ENCODE measurements at places on chromosomes 16 and 17.

GRCh38 chr16:68607443-68607842 is 37.7 kb upstream of the CDH3 start:
- DNase-seq, result no peak

- DNase-seq, result no peak
These were observed 5.0 kb downstream of the GCGR start for GRCh38 chr17:81808778-81809555.

GRCh38 chr17:81341516-81342268 is 46.6 kb upstream of the SLC38A10 start:
- no peak for DNase-seq

- no peak for DNase-seq
These were observed 26.2 kb downstream of the IL21R start for GRCh38 chr16:27428026-27428785.

- no peak for DNase-seq
These were observed 20.8 kb downstream of the C17orf67 start for GRCh38 chr17:56812901-56813388.

DNA sequence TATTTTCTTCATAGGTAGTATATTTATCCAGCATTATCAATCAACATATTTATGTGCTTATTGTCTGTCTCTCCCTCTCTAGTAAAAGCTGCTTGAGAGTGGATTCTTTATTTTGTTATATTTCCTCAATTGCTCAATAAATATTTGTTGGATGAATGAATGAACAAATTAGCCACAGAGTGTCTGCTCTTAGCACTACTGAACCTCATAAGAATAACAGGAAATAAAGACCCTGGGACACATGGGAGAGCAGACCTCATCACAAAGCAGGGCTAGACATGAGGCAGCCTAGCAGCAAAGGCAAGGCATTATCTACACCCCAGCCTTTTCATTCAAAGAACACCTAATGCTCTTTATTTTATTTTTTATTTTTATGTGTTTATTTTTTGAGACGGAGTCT is 34.9 kb upstream of the TANC2 start:
- DNase-seq, result no peak

GRCh38 chr16:10282367-10282766 is 100.1 kb upstream of the GRIN2A start:
- no peak for DNase-seq

- no peak for DNase-seq
These were observed 37.4 kb upstream of the LONP2 start for GRCh38 chr16:48206594-48207242.

- DNase-seq, result no peak
These were observed 64.8 kb upstream of the KIFC3 start for GRCh38 chr16:57867000-57867561.

DNA sequence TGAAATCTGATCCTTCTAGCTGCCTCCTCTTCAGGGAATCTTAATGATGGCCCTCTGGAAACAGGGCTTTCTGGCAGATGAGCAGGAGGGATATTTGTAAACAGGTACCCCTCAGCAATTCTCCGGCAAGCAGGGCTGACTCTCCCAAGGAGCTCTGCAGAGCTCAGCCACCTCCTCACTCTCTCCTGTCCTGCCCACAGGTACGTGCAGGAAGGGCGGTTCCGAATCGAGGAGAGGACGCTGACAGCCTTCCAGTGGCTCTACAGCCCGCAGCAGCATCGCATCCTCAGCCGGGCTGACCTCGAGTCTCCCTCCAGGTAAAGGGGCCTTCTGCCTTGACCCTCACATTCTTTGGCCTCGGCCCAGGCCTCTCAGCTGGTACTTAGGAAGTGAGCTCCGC is 20.7 kb upstream of the CCDC92B start:
- no peak for DNase-seq

- DNase-seq, result no peak
These were observed 28.9 kb downstream of the CMIP start for GRCh38 chr16:81473558-81473957.

- no peak for DNase-seq
These were observed 9.5 kb upstream of the AMZ2 start for GRCh38 chr17:68238164-68238870.

DNA sequence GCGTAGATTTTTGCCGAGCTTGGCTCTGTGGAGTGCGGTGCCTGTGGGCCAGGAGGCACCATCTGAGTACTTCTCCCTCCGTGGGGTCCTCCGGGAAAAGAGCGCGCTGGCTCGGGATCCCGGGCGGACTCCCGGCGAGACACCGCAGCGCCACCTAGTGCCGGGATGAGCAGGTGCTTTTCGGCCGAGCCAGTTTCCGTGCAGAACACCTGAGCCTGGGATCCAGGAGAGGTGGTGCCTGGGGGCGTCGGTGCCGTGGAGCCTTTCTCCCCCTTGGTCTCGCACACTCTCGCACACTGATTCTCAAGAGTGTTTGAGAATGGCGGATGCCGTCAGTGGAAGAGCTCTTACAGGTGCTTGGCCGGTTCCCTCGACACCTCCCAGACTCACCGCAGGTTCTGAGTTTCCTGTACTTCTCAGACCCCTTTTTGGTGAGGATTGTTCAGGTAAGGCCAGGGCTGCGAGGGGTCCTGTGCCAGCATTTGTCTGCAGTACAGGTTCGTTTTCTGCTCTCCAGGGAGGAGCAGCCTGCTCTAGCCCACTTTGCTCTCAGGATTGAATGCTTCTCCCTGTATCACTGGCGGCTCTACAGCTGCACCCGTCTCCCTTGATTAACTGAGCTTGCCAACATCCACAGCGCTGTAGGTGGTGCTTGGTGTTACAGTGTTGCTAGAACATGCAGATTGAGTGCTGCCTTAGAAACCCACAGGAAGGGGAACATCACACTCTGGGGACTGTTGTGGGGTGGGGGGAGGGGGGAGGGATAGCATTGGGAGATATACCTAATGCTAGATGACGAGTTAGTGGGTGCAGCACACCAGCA is 23.3 kb downstream of the TBCD start:
- no peak for DNase-seq

GRCh38 chr17:18856570-18856915 is 1.4 kb upstream of the PRPSAP2 start:
- DNase-seq, result no peak

DNA sequence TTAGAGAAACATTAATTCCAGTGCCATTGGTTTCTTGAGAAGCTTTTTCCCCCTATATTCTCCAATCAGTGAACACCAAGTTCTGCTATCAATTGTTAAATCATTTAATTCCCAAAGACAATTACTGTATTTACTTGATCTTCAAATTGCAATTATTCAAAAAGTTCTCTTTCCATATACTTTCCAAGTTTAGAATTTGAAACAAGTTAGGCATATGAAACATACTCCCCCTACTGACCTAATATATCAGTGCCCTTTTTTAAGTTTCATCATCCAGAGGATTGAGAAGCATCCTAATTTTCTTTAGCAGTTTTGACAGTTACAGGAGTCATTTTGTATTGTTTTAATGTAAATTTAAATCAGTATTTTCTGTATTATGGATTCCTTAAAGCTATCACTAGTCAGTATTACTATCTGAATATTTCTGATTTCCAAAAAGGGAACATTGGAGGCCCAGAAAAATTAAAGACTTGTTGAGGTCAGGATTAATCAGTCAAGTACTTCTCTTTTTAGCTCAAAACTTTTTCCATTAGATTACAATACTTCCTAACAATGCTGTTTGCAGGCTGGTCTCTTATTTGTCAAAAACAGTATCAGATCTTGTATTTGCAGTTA is 16.3 kb downstream of the MEIOC start:
- no peak for DNase-seq

DNA sequence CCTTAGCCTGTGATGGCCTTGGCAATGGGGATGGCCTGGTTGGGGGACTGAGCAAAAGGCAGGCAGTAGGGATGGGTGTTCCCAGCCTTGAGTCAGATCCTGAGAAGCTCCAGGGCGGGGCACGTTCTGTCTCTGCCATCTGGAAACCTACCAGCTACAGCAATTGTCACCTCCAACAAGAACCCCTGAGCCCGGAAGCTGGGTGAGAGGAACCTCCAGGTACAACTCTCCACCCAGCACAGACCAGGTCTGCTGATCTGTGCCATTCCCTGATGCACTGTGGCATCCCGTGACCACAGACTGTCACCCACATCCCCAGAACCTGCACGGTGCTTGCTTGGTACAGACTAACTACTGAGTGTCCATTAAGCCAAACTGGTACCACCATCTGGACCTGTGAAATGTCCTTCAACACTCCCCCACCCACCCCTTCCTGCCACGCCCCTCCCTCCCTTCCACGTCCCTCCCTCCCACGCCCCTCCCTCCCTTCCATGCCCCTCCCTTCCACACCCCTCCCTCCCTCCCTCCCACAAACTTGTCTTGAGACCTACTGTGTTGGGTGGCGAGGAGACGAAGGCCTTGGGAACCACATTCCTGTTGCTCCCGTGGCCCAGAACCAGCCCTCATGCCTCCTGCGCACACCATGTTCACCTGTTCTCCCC is 16.6 kb downstream of the MYO15B start:
- no peak for DNase-seq

DNA sequence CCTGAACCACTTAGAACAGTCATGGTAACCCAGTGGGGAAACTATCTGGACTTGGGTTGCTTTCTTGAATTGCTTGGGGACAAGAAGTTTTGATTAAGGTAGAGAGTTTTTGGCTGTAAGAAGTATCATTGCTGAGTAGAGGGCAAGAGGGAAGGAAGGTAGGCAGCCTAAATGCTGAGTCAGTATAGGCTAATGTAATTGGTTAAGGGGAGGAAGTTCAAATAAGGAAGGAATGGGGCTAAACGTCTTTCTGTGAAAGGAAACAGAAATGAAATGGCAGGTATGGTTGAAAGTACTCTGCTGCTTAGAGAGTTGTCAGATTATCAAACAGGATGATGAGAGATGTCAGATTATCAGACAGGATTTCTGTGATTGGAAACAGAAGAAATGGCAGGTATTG is 20.3 kb downstream of the KPNB1 start:
- DNase-seq, result no peak

DNA sequence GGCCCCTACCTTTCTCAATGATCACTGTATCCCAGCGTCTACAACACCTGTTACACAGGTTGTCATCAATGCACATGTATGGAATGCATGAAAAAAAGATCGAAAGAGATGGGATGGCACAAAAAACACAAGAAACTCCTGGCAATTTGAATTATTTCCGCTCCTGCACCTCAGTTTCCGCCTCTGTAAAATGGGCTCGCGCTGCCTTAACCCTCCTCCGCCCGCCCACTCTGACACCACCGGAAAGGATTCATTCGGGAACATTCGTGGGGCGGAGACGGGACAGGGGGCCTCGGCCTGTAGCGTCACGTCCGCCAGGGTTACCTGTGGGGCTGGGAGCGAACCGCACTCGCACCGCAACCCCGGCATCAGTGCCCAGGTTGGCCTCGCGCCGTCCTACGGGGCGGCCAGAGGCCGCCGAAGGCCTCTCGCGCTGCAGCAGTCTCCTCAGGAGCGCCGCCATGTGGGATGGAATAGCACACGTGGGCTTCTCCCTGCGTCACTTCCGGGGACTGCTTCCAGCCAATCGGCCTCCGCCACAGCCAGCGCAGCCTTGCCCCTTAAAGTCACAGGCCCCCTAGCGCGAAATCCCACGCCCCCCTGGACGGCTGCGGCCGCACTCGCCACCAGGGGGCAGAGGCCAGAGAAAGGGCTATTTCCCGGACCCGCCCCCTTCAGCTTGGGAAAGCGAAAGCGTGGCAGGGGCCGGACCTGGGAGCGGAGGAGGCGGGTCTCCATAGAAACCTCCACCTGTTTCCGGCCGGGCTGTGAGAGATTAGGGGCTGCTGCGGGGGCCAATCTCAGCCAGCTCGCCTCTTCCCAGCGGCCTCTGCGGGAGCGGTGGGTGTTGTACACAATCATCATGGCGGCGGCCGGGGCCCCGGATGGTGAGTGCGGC is at the start of the genes EARS2 and UBFD1:
EARS2 (minus strand) TSS at position 470 of the 898 bp plus-strand sequence; CDS start at position 463, 7 bp downstream.
UBFD1 (plus strand) TSS at position 847 of the 898 bp plus-strand sequence; CDS start at position 863, 16 bp downstream.
- peak; percentile 89 for DNase-seq

GRCh38 chr16:3131755-3132377 is 3.0 kb upstream of the ZNF213 start:
- no peak for DNase-seq

DNA sequence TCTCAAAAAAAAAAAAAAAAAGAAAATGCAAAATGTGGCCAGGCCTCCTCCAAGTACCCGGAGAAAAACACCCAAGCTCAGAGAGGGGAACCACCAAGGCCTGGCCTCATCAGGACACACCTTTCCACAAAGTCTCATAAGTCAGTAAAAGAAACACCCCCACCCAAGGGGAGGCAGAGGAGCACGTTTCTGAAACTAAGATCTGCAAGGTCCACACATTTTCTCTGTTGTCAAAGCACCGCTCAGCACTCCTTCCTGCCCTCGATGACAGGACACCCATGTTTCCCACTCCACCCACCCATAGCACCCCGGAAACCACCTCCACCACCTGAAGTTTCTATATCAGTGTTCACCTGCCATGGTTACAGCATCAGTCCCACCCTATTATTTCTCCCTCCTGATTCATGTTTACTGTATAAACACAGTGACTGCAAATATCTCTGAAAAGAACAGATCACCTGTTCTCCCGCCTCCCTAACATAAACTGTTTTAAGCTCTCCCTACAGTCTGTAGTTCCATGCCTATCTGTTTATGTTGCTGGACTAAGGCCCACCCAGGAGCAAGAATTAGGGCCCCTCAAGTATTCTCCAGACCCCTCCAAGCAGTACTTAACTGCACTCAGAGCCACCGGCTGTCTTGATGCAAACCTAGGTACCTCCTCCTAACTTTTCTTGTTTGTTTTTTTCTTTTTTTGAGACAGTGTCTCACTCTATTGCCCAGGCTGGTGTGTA is 2.0 kb downstream of the CORO7 start:
- peak; percentile 32 for DNase-seq

GRCh38 chr17:28317099-28317965 is 1.7 kb upstream of the TMEM97 start:
- DNase-seq, result no peak

DNA sequence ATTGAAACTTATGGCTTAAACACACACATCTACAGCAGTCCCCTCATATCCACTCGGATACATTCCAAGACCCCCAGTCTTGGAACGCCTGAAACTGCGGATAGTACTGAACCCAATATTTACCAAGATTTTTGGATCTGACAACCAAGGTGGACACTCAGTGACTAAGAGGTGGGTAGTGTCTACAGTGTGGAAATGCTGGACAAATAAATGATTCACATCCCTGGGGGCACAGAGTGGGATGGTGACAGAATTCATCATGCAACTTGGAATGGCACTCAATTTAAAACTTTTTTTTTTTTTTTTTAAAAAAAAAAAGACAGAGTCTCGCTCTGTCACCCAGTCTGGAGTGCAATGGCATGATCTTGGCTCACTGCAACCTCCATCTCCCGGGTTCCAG is 54.2 kb upstream of the TRAP1 start:
- DNase-seq, result no peak

DNA sequence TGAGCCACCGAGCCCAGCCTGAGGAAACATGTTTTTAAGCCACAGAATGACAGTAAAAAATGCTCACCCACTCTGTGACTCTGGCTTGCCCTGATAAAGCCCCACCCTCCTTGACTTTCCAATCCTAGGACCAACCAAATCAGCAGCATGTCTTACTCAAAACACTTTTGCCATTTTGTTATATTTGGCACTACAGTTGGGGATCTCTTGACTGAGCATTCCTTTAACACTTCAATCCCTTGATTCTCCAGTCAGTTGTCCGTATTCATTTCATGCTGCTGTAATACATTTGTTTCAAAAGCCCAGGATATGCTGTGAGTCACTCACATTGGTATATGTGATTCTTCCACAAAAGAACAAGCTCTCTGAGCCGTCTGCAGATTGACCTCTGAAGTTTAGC is 8.2 kb downstream of the MYH3 start:
- DNase-seq, result no peak
